ENCODE measurements at places on chromosomes 11 and 22. TPM values are rescaled to one million over a fixed set of nuclear protein-coding genes. Genes with fewer than 3 reads are reported as not detected.

MAP4K2 gene
- total RNA-seq, result 17.4 TPM

PARVG gene
- total RNA-seq, result not detected

TUT1 gene
- total RNA-seq, result 26.3 TPM

CARD16 gene
- 13.0 TPM for total RNA-seq
